ENCODE measurements at places on chromosomes 2 and 18. TPM values are rescaled to one million over a fixed set of nuclear protein-coding genes. Genes with fewer than 3 reads are reported as not detected.

GRCh38 chr2:197675246-197675645, at the start of gene RFTN2:
Gene RFTN2 (minus strand): TSS chr2:197675587. CDS start chr2:197675458, 129 bp downstream.
- no peak for DNase-seq

The CNGA3 gene
- not detected for total RNA-seq

DNA sequence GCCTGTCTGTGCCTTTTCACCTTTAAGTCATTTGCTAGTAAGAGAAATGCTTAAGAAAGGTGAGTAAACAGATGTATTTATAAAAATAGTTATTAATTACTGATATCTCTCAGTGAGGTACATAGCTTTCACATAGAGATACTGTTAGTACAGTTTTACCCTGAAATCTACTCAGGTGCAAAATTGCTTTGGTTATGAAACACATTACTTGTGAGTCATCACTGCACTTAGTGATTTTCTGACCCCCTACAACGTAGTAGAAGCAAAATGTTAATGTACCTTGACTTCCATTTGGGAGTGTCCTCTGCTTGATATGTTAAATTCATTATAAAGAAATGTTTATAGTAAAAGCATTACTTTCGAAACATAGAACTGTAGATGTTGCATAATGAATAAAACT, 6.5 kb downstream of the GLS start:
- DNase-seq: no peak

DNA sequence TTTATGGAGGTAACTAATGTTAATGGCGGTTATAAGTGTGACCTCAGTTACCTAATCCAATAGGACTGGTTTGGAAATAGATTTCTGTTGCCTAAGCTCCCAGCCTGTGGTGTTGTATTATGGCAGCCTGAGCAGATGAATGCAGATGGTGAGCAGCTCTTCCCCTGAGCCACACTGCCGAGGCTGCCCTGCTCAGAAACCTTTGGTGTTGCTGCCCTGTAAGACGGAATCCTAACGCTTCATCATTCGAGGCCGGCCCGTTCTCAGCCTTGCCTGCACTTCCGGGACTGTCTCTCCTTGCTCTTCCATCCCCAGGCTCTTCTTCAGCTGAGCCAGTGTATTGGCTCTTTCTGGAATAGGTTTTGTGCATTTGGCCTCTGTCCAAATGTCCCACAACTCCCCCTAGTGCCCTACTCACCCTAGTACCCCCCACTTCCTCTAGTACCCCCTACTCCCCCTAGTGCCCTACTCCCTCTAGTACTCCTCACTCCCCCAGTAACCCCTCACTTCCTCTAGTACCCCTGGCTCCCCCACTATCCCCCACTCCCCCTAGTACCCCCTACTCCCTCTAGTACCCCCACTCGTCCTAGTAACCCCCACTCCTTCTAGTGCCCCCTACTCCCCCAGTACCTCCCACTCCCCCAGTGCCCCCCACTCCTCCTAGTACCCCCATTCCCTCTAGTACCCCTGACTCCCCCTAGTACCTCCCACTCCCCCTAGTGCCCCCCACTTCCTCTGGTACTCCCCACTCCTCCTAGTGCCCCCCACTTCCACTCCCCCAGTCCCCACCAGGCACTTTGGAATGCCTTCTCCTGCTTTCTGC, 106.0 kb upstream of the TAF1B start:
- no peak for DNase-seq

GRCh38 chr18:58552896-58553295, 76.0 kb downstream of the ALPK2 start:
- DNase-seq: no peak

DNA sequence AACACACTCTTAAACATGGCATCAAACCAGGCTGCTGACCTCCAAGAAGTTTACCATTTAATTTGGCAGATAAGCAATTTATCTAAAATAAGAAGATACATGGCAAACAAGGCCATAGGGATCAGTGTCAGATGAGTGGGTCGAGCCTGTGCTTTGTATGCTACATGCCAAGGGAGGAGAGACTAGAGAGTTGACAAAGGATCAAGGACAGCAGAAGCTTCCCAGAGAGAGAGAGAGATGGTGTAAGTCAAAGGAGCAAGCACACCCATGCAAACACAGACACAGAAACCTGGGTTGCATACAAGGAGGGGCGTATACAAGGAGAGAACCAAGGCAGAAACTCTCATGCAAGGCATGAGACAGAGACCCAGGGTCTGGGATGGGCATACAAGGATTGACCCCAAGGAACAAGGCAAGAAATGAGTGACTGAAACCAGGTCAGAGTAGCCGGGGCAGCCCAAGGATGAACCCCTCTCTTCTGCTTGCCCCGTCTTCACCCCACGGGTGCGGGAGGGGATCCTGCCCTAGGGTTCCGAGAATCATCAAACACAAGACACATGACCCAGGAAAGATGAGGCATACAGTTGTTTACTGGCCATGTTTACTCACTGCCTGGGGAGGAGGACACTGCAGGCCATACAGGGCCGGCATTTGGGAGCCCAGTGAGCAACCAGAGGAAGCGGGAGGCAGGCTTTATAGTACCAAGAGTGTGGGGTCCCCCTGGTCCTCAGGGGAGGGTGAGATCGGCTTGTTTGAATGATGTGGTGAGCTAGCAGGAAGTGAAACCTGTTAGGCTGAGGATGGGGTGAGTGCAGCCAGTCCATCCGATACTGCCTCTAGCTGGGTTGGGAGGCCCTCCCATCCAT, 529.2 kb upstream of the ID2 start:
- no peak for DNase-seq

- DNase-seq: no peak
Observed at GRCh38 chr2:159744363-159744762, 32.1 kb downstream of the MARCHF7 start.

GRCh38 chr2:239735131-239735828, 289.9 kb downstream of the NDUFA10 start:
- no peak for DNase-seq

DNA sequence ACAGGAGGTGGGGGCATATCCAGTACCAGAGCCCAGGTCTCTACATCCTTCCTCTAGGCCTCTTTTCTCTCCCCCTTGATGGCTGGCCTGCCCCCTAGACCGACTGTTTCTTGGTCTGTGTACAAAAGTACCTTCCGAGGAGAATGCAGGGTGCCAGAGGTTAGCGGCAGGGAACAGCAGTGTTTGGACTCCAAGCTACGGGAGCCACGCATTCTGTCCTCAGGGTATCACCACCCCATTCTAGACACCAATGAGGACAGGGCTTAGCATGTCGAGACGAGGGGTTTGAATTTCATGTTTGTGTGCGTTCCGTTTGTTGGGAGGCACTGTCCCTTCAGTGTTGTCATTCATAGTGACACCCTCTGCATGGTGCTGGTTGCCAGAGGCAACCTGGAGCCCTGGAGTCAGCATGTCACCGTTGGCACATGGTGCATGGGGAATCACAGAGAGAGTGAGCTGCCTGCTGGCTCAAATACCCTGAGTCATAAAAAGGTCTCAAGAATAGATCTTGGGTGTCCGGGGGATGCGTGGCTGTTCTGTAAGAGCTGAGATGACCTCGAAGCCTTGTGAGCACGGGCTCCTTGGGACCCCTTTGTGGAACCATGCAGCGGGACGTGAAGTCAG, 57.2 kb upstream of the LDLRAD4 start:
- no peak for DNase-seq

DNA sequence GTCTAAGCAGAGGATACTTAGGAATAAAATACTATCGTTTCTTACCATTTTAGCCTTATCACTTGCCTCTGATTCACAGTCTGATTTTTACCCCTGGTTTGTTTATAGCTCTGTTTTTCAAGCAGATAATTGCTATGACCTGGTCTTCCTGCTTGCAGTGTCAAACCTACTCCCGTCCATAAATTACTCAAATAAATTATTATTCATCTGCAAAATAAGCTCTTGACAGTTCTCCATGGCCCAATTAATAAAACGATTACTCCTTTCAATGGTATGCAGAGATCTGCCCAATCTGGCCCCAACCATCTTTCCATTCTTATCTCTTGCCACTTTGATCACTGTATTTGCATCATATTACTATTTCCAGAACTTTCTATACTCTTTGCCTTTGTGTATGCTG, 354.0 kb downstream of the CCDC85A start:
- no peak for DNase-seq

DNA sequence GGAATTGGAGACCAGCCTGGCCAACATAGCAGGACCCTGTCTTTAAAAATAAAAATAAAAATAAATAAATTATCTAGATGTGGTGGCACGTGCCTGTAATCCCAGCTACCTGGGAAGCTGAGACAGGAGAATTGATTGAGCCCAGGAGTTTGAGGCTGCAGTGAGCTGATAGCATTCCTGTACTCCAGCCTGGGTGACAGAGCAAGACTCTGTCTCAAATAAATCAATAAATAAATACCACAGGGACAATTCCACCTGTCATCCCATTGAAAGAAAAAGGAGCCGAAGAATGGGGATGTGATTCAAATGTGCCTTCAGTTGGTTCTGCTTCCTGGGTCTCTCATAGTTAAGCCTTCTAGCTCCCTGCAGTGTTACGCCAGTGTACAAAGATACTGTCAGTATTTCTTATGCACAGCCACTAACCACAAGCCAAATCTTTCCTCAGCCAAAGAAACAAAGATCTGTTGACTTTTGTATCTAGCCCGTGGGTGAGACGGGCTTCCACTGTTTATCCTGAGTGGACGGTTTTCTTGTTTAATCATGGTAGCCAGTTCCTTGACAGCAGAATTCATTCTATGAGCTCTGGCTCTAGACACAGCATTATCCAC, 12.6 kb downstream of the LGALSL start:
- no peak for DNase-seq

The CCDC74B gene
- total RNA-seq: 10.4 TPM

DNA sequence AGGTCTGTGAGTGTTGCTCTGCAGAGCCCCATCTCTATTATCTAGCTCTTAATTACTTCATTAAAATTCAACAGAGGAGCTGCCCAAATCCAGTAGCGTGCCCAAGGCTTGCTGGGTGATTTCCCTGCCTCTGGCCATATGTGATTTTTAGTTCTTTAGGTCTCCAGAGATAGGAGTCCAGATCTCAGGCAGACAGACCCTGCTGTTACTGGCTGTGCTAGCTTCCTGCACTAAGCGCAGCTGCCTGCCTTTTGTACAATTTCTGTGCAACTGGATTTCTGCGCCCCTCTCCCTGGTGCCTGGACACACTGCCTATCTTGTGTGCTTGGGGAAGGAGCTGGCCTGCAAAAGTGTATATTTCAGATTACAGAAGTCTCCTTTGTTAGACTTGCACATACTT, 136.5 kb downstream of the TDRD15 start:
- no peak for DNase-seq

DNA sequence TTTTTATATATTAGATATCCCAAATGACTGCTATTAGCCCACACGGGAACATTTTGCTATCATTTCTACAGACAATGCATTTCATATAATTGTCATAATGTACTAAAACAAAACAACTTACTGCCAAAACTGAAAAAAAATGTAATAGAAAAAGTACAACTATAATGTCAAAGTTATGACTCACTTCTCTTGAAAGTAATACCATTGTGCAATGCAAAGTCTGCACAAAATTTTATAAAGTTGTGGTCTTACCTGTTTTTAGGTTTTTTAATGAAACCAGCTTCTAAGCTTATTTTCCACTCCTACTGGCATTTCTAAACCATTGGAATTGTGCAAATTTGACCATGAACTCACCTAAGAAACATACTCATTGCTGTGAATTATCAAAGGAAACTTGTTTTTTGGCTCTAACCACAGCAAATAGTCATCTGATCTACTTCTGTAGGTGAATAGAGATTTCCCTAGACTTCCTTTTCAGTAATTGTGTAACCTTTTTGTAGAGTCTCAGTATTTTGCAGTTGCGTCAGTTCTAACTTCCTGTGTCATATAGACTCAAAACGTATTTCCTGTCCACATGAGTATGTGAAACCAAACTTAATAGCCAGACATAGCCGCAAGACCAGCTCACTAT, 31.9 kb upstream of the TFPI start:
- DNase-seq: no peak

The LIMS3 gene
- not detected for total RNA-seq

The KCNG2 gene
- total RNA-seq: 2.4 TPM

The MOGAT1 gene
- 0.95 TPM for total RNA-seq

- no peak for DNase-seq
Observed at GRCh38 chr2:48774251-48774650, 18.7 kb upstream of the LHCGR start.

DNA sequence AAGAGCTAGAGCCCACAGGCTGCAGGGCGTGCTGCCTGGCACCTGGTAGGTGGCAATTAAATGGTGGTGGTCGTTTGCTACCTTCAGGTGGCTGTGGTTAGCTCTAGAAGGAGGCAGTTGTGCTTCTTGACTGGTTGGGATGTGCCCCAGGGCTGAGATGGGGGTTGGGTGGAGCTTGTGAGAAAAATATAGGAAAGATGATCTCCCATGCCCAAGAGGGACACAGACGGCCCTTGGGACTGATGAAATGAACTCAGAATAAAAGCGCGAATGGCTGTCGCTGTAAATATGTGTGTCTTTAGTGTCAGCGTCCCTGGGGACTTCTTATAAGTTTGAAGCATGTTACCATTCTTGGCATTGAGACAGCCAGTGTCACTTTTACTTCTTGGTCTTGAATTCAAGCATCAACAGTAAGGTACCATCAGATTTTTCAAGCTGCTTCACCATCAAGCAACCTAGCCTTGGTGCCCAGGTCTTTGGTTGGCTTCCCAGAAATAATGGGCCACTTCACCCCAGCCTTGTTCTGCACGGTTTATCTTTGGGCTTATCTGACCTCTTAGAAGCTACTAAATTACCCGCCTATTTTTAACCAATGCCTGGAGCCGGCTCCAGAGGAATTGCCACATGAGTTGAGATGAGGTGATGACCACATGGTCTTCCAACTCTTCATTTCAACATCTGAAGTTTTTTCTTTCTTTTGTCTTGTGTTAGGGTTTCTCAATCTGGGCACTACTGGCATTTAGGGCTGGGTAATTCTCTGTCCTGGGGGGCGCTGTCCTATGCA, 11.9 kb downstream of the LRRFIP1 start:
- DNase-seq: no peak

- no peak for DNase-seq
Observed at GRCh38 chr2:9244985-9245544, 38.5 kb downstream of the ASAP2 start.

The PRKAG3 gene
- total RNA-seq: not detected

The SGO2 gene
- total RNA-seq: 18.7 TPM

- no peak for DNase-seq
Observed at GRCh38 chr2:101517758-101518271, 42.9 kb upstream of the RFX8 start.

DNA sequence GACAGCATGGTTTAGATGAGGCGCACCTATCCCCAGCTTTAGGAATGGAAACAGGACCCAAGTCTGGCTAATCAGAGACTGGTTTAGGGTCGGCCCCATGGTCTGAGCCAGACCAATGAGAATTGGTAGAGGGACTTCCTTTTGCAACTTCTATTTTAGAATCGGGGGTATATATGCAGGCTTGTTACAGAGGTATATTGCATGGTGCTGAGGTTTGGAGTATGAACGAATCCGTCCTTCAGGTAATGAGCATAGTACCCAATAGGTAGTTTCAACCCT, 1.5 kb upstream of the BOLA3 start:
- DNase-seq: no peak

- DNase-seq: no peak
Observed at GRCh38 chr2:12127638-12128037, 381.2 kb downstream of the LPIN1 start.

The ACVR2A gene
- 15.9 TPM for total RNA-seq

DNA sequence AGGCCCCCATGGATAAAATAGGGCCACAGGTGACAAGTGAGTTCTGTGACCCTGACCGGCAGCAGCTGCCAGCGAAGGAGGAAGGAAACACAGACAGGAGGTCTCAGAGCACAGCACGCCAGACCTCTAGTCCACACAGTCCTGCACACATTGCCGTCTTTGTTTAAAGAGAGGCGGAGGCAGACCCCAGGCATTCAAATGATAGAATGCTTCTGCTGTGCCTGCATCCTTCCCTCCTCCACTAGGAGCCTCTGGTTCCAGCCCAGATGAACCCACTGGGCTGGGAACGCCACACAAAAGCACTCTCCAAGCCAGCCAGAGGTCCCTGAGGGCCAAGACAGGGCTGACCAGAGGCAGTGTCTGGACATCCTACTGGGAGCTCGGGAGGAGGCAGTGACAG, 118.7 kb downstream of the KLHL29 start:
- no peak for DNase-seq
